IMR-90 (cell line): ENCODE measurements at places on chromosomes 7 and 10. TPM values are rescaled to one million over a fixed set of nuclear protein-coding genes. Genes with fewer than 3 reads are reported as not detected.
A peak's percentile ranks its signal among the peaks of the same experiment; 100 is the strongest.

The CDC14C gene
- total RNA-seq, result under 0.01 TPM in 2 replicates

The TET1 gene
- 4.3 and 5.6 TPM in 2 replicates for total RNA-seq

The ABLIM1 gene
- 9.9 and 11.1 TPM in 2 replicates for total RNA-seq

The GHRHR gene
- total RNA-seq, result not detected in 2 replicates

DNA sequence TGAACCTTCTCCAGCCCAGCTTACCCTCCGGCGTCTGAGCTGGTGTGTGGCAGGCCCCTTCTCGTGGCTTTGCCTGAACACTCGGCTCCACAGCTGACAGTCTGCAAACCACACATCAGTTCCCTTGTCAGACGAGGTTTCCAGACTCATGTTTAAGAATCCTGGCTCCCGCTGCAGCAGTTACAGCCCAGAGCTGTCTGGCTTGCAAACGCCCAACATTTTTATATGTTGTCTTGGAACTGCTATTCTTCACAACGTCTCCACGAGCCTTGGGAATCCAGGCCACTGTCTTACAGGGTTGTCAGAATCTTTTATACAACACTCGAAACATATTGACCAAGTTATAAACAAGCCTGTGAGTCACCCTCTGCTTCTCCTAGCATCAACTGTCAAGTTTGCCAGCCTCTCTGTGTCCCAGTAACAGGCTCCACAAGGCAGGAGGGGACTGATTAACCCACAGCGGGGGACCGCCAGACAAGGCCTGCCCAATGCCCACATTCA, 68.1 kb downstream of the TNS3 start:
- peaks cover 27% of the 10 kb centered on the region for H3K36me3 ChIP-seq
- DNase-seq, result peak; percentile 93
- H3K4me3 ChIP-seq, result no peak overlapping the region

DNA sequence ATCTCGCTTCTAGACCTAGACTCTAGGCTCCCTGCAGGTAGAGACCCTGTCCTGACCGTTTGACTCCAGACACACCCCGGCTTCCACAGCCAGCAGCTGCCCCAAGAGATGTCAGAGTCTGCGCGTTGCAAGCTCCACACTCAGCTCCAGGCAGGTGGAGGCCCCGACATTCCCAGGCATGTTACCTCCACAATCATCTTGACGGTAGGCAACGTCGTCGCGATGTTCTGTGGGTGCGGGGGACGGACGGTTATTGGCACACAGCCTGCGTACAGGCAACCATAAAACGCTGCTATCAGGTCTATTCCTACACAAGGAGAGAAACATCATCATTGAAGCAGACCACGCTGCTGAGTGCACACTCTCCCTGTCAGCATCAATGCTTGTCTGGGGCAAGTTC, 213.2 kb downstream of the ZMYND11 start:
- no peak for DNase-seq
- H3K27ac ChIP-seq, result no peak overlapping the region
- H3K4me1 ChIP-seq, result no peaks in the 10 kb centered on the region; the same call in 1 of the 2 replicates
- peaks cover 43% of the 10 kb centered on the region for H3K36me3 ChIP-seq
- H3K27me3 ChIP-seq, result no peaks in the 10 kb centered on the region

DNA sequence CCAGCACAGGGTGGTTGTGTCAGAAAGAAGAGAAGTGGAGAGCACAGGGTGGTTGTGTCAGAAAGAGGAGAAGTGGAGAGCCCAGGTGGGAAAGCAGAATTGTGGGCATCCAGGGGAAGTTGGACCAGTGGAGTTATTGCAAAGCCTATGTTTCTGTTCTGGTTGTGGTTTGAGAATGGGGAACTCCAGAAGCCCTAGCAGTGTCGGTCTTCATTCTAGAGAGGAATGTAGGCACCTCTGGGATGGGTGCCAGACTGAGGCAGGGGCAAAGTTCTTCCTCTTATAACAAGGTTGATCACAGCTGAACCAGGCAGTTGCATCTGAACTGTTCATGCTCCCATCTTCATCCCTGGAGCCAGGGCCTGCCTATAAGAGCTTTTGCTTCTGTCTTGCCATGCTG, 954 bp downstream of the FSCN3 start:
- no peak for DNase-seq
- H3K27me3 ChIP-seq, result peaks cover 4% of the 10 kb centered on the region
- H3K4me3 ChIP-seq, result no peak overlapping the region
- peaks cover 11% of the 10 kb centered on the region for H3K36me3 ChIP-seq
- H3K4me1 ChIP-seq, result peaks cover under 1% of the 10 kb centered on the region; the same call in 1 of the 2 replicates

GRCh38 chr7:12741951-12742575, 54.6 kb downstream of the ARL4A start:
- peak; percentile 74 for DNase-seq
- no peaks in the 10 kb centered on the region for H3K4me1 ChIP-seq
- no peak overlapping the region for H3K27ac ChIP-seq
- no peak overlapping the region for H3K4me3 ChIP-seq

DNA sequence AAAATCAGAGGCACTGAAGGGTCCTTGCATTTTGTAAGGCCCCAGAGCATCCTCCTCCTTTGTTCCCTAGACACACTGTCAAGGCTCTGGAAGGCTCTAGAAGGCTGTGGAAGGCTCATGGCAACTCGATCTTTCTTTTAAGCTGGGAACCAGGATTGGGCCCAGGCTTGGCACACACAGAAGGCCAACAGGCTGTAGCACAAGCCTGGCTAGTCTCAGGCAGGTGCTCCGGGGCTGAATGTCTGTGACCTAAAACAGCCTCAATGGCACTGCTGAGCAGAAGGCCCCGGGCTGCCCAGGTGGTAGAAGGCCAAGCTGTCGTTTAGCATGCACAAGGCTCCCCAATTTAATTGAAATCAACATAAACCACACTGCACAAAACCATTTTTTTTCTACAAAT, 55.7 kb downstream of the PRKAG2 start:
- H3K36me3 ChIP-seq, result no peaks in the 10 kb centered on the region
- no peak overlapping the region for H3K4me3 ChIP-seq
- no peaks in the 10 kb centered on the region for H3K4me1 ChIP-seq
- H3K27me3 ChIP-seq, result peaks cover 60% of the 10 kb centered on the region
- DNase-seq, result no peak

GRCh38 chr10:61784354-61785133, 117.0 kb upstream of the ARID5B start:
- no peaks in the 10 kb centered on the region for H3K36me3 ChIP-seq
- no peak overlapping the region for H3K27ac ChIP-seq
- H3K4me3 ChIP-seq, result no peak overlapping the region
- H3K27me3 ChIP-seq, result no peaks in the 10 kb centered on the region

DNA sequence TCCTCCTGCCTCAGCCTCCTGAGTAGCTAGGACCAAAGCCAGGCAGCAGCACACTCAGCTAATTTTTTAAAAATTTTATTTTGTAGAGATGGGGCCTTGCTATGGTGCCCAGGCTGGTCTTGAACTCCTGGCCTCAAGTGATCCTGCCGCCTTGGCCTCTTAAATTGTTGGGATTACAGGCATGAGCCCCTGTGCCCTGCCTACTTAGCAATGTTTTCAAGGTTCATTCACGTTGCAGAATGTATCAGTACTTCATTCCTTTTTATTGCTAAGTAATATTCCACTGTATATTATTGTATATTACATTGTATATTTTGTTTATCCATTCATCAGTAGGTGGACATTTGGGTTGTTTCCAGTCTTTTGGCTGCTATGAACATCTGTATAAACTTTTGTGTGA, 44.2 kb downstream of the PUS7 start:
- H3K27me3 ChIP-seq, result no peaks in the 10 kb centered on the region
- H3K27ac ChIP-seq, result no peak overlapping the region
- H3K4me1 ChIP-seq, result peaks cover 6% of the 10 kb centered on the region
- DNase-seq, result no peak
- no peaks in the 10 kb centered on the region; the same call in 1 of the 2 replicates for H3K36me3 ChIP-seq
- H3K4me3 ChIP-seq, result no peak overlapping the region

DNA sequence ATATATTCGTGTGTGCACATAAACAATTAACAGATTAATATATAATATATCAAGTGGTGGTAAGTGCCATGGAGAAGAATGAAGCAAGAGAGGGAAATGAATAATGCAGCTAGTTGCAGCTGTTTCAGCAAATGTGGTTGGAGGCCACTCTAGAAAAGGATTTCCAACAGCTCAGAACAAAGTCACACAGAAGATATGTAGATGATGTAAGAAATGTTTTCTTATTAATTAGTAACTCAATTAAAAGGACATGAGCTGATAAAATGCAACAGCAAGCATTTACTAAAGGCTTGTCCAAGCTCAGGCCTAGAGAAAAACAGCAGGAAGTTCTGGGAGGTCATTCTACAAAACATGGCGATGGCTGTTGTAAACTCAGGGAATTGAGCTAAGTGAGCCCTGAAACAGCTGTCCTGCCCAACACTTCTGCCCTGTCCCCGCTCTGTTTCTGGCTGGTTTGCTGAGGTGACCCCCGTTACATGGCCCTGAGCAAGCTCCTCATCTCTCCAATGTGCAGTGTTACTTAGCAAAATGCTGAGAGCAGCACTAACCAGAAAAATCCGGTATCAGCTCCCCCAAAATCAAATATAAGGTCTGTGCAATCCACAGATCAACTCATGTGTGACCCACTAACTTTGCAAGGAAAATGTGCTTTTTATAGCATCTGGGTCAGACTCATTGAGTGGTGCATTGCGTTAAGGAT, 23.4 kb upstream of the C10orf67 start:
- no peaks in the 10 kb centered on the region for H3K4me1 ChIP-seq
- H3K4me3 ChIP-seq, result no peak overlapping the region
- H3K27ac ChIP-seq, result no peak overlapping the region
- H3K27me3 ChIP-seq, result peaks cover 3% of the 10 kb centered on the region; the same call in 1 of the 2 replicates

DNA sequence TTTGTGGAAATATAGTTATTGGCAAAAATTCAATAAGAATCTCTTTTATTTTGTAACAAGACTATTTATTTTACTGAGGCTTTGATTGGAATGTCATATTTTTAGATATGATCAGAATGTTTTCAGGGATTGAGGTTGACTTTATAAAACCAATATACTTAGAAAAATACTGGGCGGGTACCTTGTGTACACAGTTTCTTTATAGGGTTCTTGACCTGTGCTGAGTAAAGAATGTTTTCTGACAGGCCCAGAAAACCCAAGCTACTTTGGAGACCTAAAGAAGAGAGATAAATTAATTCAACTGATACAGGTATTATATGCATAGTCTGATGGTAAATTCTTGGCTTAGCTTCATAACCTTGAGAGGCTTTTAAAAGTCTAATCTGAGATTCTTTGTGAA, 23.9 kb upstream of the SPAM1 start:
- H3K27ac ChIP-seq, result no peak overlapping the region
- no peak overlapping the region for H3K4me3 ChIP-seq
- no peak for DNase-seq
- H3K4me1 ChIP-seq, result no peaks in the 10 kb centered on the region

GRCh38 chr10:11335167-11335652, 276.2 kb downstream of the USP6NL start:
- H3K4me3 ChIP-seq, result no peak overlapping the region
- H3K36me3 ChIP-seq, result no peaks in the 10 kb centered on the region
- H3K4me1 ChIP-seq, result no peaks in the 10 kb centered on the region; the same call in 1 of the 2 replicates
- H3K27me3 ChIP-seq, result no peaks in the 10 kb centered on the region; the same call in 1 of the 2 replicates
- H3K27ac ChIP-seq, result no peak overlapping the region

DNA sequence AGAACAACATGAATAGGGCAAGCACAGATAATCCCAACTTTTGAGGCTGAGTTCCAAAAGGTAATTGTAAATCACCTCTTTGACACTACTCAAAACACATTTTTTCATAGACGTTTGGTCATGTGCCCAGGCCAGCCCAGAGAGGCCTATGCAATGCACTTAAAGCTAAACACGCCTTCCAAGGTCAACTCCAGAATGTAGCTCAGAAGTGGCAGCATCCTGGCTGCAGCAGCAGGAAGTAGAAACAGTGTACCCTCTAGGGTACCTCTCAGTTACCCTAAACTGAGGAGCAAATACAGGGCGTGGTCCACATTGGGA, 58.7 kb downstream of the OSBPL3 start:
- DNase-seq, result no peak
- H3K4me3 ChIP-seq, result no peak overlapping the region
- H3K27ac ChIP-seq, result no peak overlapping the region

DNA sequence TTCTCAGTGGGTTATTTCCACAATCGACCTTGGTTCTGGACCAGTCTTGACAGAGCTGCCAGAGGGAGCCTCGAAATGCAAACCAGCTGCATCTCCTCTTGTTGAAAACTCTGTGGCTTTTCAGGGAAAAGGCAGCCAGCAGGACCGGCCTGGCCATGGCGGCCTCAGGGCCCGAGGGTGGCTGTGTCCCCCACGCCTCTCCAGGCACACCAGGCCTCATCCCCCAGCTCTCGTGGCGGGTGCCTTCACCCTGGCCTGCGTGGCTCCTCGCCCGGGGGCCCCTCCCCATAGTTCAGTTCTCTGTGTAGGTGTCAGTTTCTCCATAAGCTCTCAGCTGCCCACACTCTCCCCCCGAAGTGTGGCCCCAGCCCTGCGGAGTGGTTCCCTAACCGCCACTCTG, 63.5 kb downstream of the MGMT start:
- no peak for DNase-seq
- H3K36me3 ChIP-seq, result no peaks in the 10 kb centered on the region
- H3K4me3 ChIP-seq, result no peak overlapping the region
- no peaks in the 10 kb centered on the region for H3K27me3 ChIP-seq
